SW480 (cell line): ENCODE measurements at places on chromosomes 3 and 15.

DNA sequence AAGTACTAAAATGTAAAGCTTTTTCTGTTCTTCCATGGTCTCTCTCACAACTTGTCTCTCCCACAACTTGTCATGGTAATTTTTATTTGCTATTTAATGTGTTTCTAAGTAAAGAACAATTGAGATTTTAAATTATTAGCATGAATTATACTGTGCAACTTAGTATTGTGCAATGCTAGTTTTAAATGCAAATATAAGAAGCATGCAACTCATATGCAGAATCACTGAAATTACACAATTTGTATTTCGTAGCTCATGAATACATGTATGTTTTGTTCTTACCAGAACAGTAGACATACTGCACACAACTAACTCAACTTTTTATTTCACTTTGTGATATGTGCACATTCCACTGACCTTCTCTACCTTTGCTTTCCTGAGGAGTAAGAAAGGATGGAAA, 96.5 kb downstream of the SQOR start:
- DNase-seq, result no peak

DNA sequence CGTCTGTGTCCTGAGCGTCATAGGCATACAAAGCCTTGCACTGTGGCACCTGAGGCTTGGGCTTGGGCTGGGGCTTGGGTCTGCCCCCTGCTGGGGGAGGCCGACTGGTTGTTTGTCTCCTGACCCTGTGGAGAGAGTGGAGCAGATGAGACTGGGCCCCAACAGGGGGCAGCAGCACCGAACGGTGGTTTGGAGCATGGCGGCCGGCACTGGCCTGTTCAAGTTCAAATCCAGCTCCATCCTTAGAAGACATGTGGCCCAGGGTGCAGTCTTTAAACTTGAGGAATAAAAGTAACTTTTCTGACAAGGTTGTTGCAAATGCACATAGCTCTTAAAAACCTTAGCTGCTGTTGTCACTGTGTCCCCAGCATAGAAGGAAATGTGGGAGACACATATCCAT, 33.3 kb downstream of the CCNB2 start:
- peak; percentile 3 for DNase-seq

GRCh38 chr15:90915808-90916440, 12.8 kb downstream of the MAN2A2 start:
- DNase-seq, result no peak

- no peak for DNase-seq
These were observed 50.0 kb downstream of the ABCC5 start for GRCh38 chr3:183967693-183968092.

DNA sequence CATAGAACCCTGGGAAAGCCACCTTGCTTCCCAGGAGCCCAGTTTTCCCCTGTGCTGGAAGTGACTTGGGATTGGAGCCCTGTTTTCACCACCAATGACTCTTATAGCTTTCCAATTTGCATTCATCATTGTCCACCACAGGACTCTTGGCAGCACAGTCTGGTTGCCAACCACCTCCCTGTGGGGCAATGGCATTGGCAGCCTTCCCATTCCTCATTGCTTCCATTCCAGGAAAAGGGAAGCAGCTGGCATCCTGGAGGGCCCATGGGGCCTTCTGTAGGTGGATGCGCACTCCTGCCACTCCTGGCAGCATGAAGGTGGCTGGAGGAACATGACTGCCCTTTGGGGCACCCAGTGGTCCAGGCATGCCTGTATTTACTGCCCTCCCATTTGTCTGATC, 57.7 kb downstream of the FEM1B start:
- DNase-seq, result peak; percentile 22

GRCh38 chr15:69790632-69791031, 307.1 kb downstream of the TLE3 start:
- DNase-seq, result no peak

DNA sequence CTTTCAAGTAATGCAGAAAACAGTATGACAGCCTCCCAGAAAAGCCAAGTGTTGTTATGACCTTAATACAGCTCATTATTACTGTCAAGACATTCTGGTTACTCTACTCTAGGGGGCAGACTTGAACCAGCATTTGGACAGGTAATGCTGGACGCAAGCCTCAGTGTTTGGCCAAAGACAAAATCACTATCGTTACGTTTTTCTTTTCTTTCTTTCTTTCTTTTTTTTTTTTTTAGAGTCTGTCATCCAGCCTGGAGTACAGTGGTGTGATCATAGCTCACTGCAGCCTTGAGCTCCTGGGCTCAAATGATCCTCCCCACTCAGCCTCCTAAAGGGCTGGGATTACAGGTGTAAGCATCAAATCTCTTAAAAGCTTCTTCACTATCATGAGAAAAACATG, 29.4 kb upstream of the TMEM45A start:
- DNase-seq, result peak; percentile 64

- peak; percentile 11 for DNase-seq
These were observed 1.6 kb upstream of the MCTP2 start for GRCh38 chr15:94229591-94230369.

DNA sequence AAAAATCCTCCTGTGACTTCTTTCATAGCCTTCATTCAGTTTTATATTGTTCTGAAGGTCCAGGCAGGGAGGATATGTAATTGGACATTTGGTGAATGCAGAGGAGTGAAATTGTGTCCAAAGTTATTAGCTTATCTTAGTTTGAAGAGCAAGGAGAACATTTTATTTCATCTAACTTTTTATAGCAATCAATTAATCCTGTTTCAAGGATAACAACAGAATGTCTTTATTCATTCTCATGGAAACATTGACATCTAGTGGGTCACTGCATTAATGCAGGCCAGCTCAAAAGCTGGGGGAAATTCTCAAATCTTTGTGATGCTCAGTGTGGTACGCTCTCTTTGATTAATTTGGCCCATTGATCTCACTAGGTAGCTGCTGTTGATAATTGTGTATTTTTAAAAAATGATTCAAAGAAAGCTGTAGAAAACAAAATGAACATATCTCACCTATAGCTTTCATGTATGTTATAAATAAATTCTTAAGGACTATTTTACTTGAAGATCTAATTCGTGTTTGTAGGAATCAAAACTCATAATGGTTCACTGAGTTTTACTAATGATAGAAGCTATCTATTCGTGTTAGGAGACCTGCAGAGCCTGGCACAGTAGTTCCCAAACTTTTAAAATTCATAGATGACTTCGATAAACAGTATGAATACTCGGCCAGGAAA, 150.8 kb upstream of the KCNMB2 start:
- no peak for DNase-seq

DNA sequence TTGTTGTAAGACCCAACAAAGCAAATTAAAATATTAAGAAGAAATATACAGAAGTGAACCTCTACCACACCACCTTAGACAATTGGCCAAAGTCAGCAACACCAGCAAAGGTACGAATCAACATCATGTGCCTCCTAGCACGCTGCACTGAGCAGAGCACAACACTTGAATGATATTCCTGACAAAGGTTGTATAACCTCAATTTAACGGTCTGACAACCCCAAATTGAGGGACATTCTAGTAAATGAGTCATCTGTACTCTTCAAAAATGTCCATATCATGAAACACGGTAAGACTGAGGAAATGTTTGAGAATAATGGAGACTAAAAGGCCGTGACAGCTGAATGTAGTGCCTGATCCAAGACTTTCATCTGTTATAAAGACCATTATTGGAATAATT, 41.3 kb upstream of the TNFSF10 start:
- no peak for DNase-seq

DNA sequence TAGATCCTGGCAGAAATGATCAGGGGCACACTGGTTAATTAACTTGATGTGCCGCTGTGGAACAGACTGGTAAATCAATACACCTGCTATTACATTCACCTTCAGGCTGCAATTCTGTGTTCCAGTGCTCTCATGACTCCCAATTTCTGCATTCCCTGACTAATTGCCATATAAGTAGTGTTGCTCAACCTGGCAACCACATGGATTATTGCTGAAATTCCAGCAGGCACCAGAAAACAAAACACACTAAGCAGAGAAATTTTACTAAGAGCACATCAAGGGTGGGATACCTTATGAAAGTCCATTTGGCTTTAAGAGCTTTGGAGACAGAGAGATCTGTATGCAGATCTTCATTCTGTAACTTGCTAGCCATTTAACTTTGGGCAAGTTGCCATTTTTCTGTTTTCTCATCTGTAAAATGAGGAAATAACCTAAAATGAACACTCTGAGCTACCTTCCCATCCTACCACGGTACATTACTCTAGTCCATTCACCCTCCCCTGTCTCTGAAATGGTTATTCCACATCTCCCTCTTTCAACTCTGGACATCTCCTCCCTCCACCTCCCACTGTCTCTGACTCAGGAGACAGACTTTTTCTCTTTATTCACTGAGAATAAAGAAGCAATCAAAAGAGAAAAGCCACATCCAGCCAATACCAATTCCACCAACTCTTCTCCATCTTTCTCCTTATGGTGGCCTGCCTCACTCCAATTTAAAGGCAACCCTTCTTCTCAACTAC, 54.6 kb downstream of the STAC start:
- DNase-seq, result no peak

DNA sequence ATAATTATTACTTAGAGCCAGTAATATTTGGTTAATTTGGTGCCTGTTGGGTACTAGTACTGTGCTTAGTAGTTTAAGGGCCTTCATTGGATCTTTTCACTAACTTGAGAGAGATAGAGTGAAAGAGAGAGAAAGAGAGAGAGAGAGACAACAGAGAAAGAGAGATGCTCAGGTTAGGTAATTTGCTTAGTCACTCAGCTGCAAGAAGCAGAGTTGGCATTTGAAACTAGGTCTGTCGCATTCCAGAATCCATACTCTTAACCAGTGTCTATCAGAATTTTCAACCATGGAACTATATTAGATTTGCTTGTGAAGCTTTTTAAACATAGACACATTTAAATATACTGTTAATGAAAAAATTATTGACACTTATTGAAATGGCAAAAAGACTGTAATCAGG, 31.1 kb upstream of the NUDT16 start:
- no peak for DNase-seq

GRCh38 chr3:141663993-141664392, 74.1 kb upstream of the RNF7 start:
- DNase-seq, result no peak

DNA sequence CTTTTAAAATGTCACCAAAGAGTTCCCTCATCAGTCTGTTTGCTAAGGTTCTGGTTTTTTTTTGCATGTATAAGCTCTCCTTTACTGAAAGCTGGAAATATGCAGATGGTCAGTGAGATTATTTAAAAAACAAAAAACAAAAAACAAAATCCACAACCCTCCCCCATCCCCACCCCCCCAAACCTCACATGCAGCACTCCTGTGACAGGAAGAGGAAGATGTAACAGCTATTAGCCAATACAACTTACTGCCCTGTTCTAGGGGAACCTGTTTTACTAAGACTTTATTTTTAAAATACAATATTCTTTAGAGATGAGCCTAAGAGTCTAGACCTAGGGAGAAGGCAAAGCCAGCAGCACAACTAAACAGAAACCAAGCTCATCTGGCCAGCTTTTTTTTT, 39.5 kb downstream of the ANP32A start:
- no peak for DNase-seq

DNA sequence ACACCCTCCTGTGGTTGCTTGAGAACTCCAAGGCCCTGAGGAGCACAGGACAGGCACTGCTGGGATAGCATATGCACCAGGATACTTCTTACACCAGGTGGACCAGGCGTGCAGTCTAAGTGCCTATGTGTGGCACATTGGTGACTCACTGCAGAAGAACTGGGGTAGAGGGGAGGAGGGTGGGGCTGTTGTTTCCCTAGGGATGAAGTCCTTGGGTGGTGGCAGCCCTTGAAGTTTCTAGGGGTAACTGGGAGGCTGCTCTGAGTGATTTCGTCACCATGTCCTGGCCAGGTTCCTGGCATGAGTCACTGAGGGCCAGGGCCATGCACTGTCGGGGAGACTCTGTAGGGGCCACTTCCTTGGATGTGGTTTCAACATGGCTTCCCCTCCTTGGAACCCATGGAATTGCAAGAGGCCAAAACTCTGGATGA, 15.9 kb downstream of the MYZAP start:
- DNase-seq, result peak; percentile 95

GRCh38 chr15:51884517-51885236, 55.2 kb downstream of the TMOD3 start:
- DNase-seq, result no peak

GRCh38 chr3:144097163-144097562, 125.5 kb downstream of the DIPK2A start:
- no peak for DNase-seq
